ENCODE measurements at places on chromosomes 1 and 21.

DNA sequence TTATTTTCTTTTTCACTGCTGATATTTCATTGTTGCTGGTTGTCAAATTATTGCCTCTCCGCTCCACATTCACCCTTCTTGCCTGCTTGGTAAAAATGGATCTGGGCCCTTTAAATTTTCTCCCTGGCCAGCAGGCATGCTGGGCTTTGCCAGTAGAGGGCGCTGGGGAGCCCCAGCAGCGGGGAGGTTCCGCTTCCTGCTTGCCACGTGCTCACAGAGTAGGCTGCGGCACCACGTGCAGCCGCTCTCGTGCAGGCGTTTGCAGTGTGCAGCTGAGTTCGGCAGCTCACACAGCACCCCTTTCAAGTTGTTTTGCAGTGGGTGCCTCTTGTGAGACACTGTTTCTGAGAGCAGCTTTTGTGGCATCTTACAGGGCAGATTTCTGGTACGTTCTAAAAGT, at the start of gene ACTL8:
Gene ACTL8, plus strand, starts transcription at position 214 of the 400 bp plus-strand sequence. CDS start 67,676 bp downstream, outside the sequence.
- no peak for DNase-seq

GRCh38 chr1:207064561-207064960, 11.5 kb downstream of the PFKFB2 start:
- no peak for DNase-seq

DNA sequence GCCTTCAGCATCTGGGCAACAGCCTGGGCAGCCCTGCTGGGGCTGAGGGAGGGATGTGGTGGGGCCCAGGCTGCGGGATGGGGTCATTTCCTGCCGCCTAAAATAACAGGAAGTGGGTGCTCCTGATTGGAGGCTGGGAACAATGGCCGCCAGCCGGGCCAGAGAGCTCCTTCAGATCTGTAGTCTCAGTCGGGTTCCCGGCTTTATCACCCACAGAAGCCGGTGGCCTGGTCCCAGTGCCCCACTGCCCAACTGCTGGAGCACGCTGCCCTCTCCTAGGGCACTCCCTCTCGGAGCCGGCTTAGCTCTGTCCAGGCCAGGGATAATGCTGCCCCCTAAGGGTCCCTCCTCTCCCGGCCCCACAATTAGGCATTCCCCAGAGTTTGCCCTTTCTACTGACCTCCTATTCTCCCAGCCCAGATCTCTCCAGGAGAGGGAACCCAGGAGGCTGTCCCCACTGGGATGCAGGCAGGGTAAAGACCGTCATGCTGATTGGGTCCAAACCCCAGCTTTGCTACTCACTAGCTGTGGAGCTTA, 5.1 kb downstream of the MAP7D1 start:
- peak; percentile 59 for DNase-seq

- DNase-seq = no peak
Observed at GRCh38 chr1:221916176-221916575, 174.3 kb upstream of the DUSP10 start.

GRCh38 chr1:167171286-167171929, 49.3 kb upstream of the POU2F1 start:
- DNase-seq = peak; percentile 67

DNA sequence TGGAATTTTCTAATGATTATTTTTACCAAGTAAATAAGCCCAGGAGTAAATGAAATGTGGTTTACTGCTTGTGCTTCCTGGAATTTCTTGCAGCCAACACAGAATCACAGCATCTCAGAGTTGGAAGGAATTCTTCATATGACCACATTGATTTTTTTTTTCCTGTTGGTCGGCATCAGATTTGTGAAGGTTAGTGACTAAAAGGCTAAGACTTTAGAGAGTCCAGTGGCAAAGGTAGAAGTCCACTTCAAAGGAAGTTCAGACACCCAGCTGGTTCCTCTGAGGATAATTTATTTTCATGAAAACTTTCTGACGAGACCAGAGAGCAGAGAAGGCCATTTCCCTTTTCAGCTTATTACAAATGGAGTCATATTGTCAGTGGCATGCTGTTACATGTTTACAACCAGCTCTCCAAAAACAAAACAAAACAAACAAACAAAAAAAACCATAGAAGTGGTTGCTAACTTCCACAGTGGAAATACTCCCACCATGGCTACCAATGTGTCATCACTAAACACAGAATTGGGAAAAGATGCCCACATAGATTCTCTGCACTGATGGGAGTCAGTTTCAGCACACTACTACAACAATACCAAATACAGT, 77.2 kb upstream of the CDC42BPA start:
- DNase-seq = no peak

GRCh38 chr1:9363061-9363471, 70.4 kb downstream of the SPSB1 start:
- no peak for DNase-seq

- DNase-seq = no peak
Observed at GRCh38 chr1:14009582-14009981, 309.6 kb downstream of the PRDM2 start.

DNA sequence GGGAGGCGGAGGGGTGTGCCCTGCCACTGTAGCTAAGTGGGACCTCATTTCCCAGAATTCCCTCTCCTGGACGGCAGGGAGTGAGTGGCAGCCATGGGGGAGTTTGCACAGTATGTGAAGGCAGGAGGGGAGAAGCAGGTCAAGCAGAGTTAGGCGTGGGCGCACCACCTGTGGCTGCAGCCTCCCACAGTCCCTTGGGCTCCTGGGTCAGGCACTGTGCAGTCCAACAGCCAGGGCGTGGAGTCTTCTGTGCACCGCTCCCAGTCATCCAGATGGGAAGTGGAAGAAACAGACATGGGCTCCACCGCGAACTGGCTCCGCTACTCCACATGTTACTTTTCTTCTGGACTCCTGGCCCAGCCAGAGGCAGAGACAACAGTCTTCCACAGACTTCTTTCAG, 85.4 kb upstream of the TIAM1 start:
- no peak for DNase-seq

- no peak for DNase-seq
Observed at GRCh38 chr1:179015396-179015795, 10.3 kb upstream of the FAM20B start.

GRCh38 chr1:211634461-211634860, 41.0 kb downstream of the NEK2 start:
- DNase-seq = no peak

- DNase-seq = no peak
Observed at GRCh38 chr1:178028841-178029481, 59.1 kb upstream of the SEC16B start.

- DNase-seq = no peak
Observed at GRCh38 chr1:156707417-156708217, 2.2 kb upstream of the CRABP2 start.

DNA sequence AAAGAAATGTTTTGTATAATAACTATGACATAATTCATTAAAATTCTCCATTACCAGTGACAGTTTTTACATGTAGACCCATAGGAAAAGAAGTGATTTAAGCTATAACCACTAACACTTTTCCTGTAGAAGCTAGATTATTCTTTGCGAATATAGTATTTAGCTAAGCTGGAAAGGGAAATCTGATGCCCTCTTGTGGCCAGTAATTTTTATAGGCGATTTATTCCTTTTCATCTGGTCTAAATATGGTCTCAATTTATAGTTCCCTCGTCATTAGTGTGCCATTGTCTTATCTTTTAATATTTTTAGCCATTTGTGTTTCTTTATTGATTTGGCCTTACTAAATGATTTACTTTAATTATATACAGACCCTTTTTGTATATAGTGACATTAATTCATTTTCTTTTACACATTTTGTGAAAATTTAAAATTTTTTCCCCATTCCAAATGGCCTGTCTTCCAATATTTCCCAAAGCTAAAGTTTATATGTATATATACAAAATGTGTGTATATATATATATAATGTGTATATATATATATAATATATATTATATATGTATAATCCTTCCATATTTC, 26.7 kb downstream of the BTG3 start:
- peak; percentile 62 for DNase-seq

GRCh38 chr1:101293461-101294051, 56.7 kb downstream of the S1PR1 start:
- no peak for DNase-seq

GRCh38 chr1:6209661-6210580, 4.0 kb downstream of the RNF207 start:
- no peak for DNase-seq

GRCh38 chr1:209160230-209160629, 423.3 kb upstream of the CAMK1G start:
- no peak for DNase-seq

GRCh38 chr1:220335668-220336067, 63.4 kb upstream of the RAB3GAP2 start:
- peak; percentile 94 for DNase-seq

- DNase-seq = peak; percentile 81
Observed at GRCh38 chr1:43285269-43285990, at the start of gene C1orf210. TSS of gene C1orf210 (minus strand) at chr1:43285581. CDS start at chr1:43283270, 2,311 bp downstream.

GRCh38 chr1:219066631-219067349, 106.9 kb upstream of the LYPLAL1 start:
- DNase-seq = peak; percentile 65

- DNase-seq = no peak
Observed at GRCh38 chr1:150003801-150004200, 6.7 kb downstream of the OTUD7B start.

Data from MCF 10A (cell line).